Left kidney (tissue), 8 donors: ENCODE measurements at places on chromosomes 3 and 15. TPM values are rescaled to one million over a fixed set of nuclear protein-coding genes. Genes with fewer than 3 reads are reported as not detected.

Gene CHRNA5
- polyA plus RNA-seq: 7.1 TPM

Gene CISH
- polyA plus RNA-seq: 29.4 TPM

GRCh38 chr3:123347205-123347604 is 101.7 kb downstream of the ADCY5 start:
- DNase-seq: no peak

GRCh38 chr15:67175643-67176071 is 78.8 kb downstream of the AAGAB start:
- DNase-seq: no peak

DNA sequence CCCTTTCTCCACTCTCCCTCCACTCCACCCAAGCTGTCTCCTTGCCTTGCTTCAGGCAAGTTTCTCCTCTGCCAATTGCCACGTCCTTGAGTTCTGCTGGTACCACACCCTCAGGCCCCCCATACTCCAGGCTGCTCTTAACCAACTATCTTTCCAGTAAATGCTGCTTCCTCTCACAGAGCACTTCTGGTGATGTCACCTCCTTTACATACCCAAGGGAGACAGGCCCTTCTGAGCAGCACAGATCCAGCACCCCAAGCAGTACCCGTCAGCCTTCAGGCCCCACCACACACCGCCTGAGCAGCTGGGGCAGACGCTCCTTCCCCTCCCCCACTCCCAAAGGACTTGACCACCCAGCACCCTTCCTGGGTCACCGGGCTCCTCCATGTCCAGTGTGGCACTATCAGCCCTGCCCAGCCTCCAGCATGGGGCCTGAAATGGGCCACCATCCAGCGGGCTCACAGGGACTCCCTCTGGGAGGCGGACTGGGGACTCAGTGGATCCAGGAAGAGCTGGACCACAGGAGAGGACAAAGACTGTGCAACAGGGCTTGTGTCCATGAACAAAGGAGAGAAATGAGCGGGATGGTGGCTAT is 50.2 kb downstream of the KLF15 start:
- no peak for DNase-seq

- no peak for DNase-seq
These were observed 10.5 kb downstream of the ZNF35 start for GRCh38 chr3:44659015-44659414.

DNA sequence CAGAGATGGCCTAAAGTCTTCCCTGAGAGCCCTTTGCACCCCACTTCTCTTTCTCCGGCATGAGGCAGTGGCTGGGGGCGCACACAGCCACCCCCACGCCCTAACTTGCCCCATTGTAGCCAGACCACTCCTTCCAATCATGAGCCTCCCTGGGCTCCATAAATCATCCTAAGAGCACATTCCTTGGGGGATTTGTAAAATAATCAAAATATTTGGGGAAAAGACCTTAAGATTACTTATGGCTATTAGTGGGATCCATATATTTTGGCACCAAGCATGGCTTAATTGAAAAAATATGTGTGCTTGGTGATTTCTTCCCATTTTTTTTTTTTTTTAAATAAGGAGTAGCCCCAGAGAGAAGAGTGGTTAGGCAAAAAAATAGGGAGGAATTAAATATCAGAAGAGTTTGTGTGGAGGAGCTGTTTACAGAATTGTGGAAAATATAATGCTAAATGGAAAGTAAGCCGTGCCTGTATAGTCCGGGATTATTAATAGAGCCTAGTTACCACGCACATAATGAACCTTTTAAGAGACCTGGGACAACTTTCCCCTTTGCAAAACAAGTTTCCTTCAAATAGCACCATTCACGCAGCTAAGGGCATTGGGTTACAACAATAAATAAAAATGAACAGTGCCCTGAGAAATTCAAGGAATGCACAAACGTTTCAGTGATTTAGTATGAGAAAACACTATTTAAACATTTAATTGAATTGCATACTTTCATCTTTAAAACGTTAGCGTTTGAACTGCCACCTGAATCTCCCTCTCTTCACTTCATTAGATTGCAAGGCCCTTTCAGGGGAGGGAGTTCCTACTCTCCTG is 46.1 kb downstream of the SMAD6 start:
- DNase-seq: peak; percentile 60

DNA sequence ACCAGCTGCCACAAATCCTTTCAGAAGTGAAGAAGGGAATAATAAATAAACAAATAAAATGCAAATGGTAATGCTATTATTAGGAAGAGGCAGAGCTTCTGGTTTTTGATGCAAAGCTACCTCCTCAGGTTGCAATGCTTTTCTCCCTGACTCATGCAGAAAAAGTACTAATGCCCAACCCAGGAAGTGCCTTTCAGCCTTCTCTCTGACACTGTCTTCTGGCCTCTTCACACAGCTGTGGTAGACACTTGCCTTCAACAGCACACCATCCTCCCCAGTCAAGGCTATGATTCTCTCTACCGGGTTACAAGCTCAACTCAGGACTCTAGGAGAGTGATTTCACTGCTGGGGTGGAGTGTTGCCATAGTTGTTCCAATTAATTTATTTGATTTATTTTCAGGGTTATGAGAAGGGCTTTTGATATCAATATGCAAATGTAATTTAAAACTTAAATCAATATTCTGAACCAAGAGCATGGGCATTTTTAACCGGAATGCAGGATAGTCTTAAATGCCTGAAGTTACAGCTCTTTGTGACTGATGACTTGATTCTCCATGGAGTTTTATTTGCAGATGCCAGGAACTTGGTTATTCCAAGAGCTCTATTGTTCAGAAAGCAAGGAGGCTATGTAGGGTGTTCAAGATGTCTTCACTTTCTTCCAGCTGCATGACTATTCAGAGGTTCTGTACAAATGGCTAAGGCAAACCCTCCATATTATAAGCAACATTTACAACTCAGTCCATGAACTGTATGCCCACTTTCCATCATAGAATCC is 27.1 kb upstream of the GALNT15 start:
- DNase-seq: no peak

- DNase-seq: peak; percentile 46
These were observed 556 bp downstream of the CRYBG3 start for GRCh38 chr3:97822359-97822775.
